ENCODE measurements at places on chromosomes 1 and 21.
A peak's percentile ranks its signal among the peaks of the same experiment; 100 is the strongest.

DNA sequence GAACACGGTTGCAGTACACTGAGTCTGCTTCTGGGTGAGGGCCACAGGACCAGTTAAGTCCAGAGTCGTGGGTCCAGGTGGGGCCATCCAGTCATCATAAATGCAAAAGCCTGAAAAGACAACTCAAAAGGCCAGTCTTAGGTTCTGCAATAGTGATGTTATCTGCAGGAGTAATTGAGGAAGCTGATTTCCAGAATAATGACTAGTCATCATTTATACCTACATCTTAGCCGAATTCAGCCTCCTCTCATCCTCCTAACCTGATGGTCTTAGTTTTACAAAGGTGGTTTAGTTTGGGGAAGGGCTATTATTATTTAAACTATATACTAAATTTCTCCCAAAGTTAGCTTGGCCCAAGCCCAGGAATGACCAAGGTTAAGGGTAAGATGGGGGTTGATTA is 23.5 kb upstream of the SLC5A9 start:
- no peak for DNase-seq

DNA sequence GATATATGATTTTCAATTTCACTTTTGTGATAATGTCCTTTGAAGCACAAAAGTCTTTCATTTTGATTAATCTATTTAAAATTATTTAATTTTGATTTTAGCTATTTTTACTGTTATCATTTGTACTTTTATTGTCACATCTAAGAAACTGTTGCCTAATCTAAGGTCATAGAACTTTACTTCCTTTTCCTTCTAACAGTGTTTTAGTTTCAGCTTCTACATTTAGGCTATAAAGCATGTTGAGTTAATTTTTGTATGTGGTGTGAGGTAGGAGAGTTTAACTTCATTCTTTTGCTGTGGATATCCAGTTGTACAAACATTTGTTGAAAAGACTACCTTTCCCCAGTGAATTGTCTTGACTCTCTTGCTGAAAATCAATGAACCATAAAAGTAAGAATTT is 204.5 kb downstream of the TM2D1 start:
- no peak for DNase-seq

DNA sequence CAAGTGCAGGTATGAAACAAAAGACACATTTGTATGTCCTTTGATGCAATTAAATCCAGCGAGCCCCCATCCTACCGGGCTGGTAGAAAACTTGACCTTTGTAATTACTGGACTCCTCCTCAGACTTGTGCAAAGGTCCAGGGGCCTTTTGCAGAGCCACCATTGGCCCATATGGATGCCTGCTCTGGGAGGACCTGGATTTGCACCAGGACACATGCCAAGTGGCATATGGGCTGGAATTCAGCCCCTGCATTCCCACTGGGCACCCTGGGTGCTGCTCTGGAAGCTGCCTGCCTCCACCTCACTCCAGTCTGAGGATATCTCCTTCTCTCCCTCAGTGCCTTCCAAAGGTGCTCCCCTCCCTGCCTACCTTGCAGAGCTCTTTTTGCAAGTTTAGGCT is 36.0 kb downstream of the LACTBL1 start:
- DNase-seq = no peak

DNA sequence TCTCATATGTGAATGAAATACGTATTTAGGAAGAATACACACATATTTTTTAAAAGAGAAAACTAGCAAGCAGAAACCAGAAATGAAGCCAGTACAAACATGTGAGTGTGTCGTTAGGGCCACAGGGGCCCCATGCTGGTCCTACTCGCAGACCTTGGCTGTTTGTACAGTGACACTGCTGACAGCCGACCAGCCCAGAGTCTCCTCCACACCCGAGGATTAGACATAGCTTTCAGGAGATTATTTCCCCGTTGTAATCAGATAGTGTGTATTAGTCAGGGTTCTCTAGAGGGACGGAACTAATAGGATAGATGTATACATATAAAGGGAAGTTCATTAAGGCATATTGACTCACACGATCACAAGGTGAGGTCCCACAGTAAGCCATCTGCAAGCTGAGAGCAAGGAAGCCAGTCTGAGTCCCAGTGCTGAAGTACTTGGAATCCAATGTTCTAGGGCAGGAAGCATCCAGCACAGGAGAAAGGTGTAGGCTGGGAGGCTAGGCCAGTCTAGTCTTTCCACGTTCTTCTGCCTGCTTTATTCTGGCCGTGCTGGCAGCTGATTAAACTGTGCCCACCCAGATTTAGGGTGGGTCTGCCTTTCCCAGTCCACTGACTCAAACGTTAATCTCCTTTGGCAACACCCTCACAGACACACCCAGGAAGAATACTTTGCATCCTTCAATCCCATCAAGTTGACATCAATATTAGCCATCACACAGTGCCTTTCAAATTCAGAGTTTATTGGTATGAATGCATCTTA is 51.2 kb downstream of the DIP2A start:
- no peak for DNase-seq

DNA sequence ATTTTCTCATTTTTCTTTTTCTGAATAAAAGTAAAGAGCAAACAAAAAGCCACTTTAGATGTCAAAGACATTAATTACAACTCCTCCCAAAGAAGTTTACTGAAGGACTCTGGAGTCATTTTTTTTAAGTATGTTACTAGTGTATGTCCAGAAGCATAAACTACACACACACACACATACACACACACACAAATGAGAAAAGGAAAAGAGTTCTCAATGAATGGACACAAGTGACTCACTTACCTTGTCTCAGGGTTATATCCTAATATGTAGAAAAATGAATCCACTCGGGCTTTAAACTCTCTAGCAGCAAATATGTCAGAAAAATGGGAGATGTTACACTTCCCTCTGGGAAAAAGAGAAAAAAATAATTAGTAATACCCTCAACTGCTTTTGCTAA is 223.1 kb downstream of the SLC45A1 start:
- no peak for DNase-seq

GRCh38 chr1:99527078-99527477 is 118.8 kb upstream of the PALMD start:
- DNase-seq = no peak

DNA sequence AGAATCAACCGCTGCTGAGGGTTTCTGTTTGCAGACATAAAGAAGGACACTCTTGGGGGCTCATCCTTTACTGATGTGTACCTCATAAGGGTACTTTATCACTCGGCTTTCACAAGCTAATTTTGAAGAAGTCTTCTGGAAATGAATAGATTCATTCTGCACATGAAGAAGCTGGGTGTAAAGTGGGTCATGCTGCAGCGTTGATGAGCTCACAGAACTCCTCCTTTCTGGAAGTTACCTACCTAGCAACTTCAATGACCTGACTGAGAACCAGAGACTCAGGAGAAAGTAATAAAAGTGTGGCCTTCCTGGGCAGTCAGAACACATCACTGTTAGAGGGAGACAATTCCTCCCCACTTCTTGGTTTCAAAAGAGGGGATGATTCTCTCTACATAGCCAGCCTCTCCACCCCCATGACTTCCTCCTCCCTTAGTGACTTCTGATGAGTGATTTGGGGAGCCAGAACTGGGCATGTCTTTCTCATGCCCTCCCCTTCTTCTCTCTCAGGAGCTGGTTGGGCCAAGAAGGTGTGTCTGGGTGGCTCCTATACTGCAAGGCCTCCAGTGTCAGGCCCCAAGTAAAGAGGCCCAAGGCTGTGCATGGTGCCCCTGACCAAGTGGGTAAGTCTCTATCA is 27.0 kb downstream of the PCNX2 start:
- DNase-seq = no peak

GRCh38 chr1:5780324-5780716 is 211.9 kb downstream of the NPHP4 start:
- no peak for DNase-seq

- no peak for DNase-seq
These were observed 56.7 kb upstream of the COL6A2 start for GRCh38 chr21:46041183-46041582.

- DNase-seq = no peak
These were observed 1.1 kb downstream of the MRPS6 start for GRCh38 chr21:34074283-34075090.

- DNase-seq = no peak
These were observed 49.1 kb upstream of the SCMH1 start for GRCh38 chr1:41291195-41291594.

DNA sequence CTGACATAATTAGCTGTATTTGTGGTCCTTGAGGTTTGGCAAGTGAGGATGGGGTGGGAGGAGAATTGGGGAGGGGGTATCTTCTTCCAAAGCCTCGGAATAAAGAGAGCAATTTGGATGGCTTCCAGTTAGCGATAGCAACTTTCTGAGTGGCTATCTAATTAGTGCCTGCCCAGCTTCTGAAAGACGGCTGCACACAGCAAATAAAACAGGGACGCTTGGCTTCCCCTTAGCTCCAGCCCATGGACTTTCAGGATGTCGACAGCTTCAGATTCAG is 31.1 kb downstream of the KLHDC7A start:
- no peak for DNase-seq

- no peak for DNase-seq
These were observed 44.6 kb upstream of the SIM2 start for GRCh38 chr21:36654324-36654723.

- no peak for DNase-seq
These were observed 16.6 kb downstream of the AK4 start for GRCh38 chr1:65164633-65165032.

DNA sequence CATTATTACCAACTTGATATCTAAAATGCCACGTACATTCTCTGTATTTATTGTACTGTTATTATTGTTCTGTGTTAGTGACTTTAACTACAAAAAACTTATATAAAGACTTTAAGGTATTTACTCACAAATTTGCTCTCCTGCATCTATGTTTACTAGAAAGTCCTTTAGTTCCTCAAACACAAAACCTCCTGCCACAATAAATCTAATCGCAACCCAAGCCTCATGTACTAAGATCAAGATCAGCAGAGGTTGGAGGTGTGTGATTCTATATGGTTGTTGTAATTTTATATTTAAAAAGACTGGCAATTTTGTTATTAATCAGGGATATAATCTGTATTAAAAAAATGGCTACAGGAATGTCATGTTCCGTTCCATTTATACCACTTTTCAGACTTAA is 68.6 kb downstream of the VAV3 start:
- no peak for DNase-seq

DNA sequence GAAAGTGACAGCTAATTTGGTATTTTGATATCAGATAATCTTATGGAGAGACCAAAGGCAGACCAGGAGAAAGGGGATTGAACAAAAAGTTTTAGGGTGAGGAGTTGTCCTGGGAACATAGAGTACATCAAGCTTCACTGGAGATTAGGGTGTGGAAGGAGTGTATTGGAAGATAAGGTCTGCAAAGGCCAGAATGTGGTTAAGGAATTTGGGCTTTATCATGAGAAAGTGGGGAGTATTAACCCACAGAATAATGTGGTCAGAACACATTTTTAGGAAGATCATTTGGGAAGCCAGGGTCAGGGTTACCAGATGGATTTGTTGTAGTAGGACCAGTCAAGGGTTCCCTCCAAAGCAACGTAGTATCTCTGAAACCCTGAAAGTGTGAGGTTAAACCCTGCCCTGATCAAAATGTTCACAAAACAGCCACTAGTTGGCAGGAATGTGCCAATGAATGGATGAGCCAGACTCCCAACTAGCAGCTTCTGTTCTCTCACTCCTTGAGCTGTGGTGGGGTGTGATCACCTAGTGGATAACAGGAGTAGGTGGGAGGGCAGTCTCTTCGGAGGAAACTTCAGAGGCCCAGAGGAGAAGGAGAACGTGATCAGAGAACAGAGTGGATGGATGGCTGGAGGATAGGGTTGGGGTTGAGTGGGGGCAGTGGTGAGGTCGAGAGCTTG is 35.8 kb downstream of the SLC2A1 start:
- peak; percentile 27 for DNase-seq

DNA sequence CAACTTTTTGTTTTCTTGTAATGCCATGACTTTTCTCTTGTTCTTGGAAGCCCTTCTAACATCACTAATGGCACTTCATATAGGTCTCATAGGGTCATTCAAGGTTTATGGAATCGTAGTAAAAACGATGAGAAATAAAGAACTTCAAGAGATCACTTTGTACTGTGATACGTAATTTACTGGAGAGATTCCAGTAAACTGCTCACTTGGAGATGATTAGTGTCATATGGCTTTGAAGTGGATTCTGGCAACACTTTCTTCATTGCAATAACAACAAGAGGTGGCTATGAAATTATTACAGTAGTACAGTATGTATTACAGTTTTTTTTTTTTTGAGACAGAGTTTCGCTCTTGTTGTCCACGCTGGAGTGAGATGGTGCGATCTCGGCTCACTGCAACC is 103.4 kb downstream of the RUSC1 start:
- DNase-seq = no peak

DNA sequence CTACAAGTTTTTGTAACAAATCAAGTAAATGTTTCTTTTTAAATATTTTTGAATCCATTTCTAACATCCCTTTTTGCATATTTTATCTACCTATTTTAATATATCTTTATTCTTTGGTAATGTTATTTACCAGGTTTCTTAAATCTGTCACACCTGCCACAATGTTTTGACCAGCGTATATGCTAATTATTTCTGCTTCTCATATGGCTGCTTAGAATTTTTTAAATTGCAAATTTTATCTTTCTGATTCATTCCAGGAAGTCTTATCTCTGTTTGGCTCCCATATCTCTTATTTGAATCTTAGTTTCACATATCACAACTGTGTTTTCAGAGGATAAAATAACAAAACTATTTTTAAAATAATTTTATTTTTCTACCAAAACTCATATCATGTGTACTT is 1411.1 kb downstream of the KCNT2 start:
- no peak for DNase-seq

- DNase-seq = no peak
These were observed 1119.1 kb downstream of the AMY1C start for GRCh38 chr1:104868794-104869193.

DNA sequence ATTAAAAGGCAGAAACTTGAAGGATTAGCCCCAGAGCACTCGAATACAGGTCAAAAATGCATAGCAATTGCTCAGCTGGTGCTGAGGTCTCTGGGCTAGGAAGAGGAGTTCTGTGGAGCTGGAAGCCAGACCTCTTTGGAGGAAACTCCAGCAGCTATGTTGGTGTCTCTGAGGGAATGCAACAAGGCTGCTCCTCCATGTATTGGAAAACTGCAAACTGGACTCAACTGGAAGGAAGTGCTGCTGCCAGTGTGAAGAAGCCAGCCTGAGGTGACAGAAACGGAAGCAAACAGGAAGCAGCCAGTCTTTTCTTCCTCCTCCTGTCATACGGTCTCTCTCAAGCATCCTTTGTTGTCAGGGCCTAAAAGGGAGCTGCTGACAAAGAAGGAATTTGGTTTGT is 233.4 kb upstream of the FGGY start:
- no peak for DNase-seq

- DNase-seq = no peak
These were observed 67.1 kb downstream of the FGGY start for GRCh38 chr1:59364037-59364436.
